CD4-positive, alpha-beta T cell treated with Interleukin-4 for 1 hour (primary cell): ENCODE measurements at places on chromosomes 6 and 20.

DNA sequence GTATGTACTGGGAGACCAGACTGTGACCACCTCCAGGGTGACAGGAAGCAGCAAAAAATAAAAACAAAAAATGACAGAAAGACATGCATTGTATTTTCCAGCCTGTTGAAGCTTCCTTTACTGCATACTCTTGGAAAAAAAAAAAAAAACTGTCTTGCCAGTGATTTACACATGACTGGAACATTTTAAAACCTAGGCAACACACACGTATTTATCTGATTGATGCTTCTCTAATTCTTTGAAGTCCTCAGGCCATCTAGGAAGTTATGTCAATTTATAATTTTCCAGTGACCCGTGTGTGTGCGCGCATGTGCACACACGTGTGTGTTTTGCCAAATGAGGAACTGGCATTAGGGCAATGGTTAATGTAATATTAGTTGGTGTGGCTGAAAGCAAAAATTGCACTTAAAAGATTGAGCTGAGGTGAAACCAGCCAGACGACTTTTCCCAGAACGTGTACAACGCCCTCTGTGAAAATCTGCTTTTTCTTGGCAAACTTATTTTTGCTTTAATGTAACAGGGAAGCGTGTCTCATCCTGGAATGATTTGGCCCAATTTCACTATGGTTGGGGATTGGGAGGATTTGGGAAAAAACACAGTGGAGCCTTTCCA, 315.2 kb downstream of the TFAP2A start:
- DNase-seq, result no peak

DNA sequence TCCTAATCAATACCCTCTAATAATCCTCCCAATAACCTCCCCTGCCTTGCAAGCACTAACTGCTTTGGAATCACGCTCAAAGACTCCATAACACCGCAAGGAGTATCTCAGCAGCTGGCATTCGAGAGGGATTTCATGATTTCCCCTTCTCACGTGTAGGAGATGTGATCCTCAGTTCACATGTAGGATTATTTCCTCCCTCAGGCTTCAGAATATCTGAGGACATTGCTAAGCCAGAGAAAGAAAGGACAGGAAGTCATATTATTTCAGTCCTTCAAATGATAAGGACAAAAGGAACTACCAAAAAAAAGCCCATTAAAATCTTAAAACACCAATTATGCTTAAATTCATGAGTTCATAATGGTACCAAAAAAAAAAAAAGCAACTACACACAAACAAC, 122.9 kb downstream of the NFATC2 start:
- DNase-seq, result no peak

DNA sequence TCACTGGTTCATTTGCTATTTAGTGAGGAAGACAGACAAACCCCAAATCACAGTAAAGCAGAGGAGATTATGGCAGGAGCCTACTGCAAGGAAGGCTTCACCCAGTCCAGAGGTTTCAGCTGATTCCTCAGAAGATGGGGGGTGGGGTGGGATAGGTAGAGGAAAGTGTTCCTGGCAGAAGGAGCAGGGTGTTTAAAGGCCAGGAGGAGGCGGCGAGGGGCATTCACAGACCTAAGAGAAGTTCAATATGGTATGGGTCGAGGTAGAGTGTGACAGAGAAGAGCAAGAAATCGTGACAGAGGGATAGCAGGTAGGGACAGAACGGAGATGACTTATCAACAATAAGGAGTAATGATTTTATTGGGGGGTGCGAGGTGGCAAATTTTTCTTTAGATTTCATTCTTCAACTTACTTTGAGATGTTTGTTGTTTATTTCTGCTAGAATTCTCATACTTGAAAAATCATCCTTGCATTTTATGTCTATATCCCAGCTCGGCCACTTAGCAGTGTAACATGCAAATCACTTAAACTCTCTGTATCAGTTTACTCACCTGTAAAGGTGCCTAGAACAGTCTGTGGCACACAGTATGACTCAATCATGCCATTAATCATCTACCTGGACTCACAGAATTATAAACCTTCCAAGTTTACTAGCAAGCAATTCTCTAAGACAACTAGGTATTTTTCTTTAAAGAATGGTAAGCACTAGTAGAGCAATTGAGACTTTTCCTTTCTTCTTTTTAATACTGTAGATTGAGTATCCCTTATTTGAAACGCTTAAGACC, 176.7 kb downstream of the REV3L start:
- no peak for DNase-seq

DNA sequence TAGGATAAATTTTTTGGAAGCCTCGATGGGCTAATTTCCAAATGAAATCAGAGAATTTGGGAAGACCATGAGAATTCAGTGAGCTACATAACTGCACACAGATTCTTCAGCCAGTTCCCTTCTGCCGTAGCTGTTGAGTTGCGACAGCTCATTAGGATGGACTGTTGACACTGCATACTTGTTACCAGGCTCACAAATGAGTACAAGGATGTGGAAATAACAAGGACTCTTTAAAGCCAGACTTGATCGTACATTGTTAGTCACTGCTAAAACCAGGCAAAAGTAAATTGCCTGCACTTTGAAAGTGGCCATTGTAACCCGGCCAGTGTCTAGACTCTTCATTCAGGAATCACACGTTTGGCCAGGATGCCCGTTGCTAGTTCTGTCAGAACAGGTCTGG, 37.0 kb downstream of the NDUFAF5 start:
- DNase-seq, result no peak

DNA sequence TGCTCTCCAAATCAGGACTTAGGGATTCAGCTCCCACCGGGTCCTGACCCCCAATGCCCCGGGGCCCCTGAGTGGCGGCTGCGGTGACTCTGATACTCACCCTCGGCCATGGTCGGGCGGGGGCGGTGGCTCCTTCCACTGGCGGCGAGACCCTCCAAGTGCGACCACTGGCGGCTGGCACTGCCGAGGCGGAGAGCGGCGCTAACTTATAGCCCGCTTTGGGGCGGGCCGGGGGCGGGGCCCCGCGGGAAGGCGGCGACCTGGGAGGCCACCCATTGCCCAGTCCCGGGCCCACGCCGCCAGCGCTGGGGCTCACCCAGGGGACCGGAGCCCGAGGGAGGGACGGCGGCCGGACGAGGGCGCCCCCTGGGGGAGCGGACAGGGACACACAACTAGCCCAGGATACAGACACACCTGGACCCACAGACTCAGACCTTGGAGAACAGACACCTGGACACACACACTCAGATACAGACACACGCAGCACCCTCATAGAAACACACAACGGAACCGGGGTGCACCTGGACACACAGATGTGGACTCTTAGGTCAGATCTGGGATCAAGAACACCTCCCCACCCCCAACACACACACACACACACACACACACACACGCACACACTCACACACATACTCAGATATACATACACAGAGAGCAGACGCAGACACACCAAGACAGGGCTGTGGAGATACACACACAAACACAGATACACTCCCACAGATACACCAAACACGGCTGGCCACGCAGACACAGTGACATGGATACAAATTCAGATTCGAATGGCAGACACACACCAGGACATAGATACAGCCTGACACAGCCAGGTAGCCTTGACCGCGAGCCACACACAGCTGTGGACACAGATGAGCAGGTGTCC, at the start of gene TGM2:
TGM2 (minus strand) TSS at position 182 of the 877 bp plus-strand sequence; CDS start at position 110, 72 bp downstream.
- DNase-seq, result peak; percentile 41

DNA sequence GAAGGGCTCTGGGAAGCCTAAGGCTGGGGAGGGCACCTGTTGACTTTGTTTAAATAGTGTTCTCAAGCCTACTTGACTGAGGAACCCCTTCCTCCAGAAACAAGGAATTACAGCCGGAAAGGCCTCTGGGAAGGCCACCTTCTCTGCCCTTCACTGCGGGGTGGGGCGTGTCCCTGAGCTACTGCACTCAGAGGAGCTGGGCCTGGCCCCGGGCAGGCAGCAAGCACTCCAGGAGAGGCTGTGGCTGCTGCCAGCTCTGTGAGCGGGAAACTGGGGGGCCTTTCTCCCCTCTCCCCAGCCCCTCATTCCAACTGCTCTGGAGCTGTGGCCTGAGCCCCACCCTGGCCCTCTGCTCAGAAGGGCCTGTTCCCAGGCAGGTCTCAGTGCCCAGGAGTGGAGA, 4.0 kb upstream of the OSBPL2 start:
- DNase-seq, result no peak

DNA sequence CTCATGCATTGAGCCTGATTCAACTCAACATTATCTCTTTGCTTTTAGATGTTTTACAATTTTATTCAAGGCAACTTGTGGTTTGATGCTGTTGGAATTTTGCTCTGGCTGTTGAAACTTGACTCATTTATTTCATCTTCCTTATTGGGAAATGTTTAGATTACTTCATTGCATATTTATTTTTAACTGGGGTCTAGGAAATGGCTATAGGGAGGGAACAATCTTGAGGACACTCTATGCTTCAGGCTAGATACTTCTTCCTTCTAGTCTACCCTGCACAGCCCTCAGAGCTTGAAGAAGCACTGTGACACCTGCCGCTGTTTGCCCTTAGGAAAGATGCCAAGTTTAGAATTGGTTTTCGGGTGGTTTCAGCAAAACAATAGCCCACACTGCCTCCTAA, 183.4 kb downstream of the ADGRG6 start:
- no peak for DNase-seq
